K562 (cell line): ENCODE measurements at places on chromosomes 1 and 21. TPM values are rescaled to one million over a fixed set of nuclear protein-coding genes. Genes with fewer than 3 reads are reported as not detected.

GRCh38 chr1:26894263-26894662 is 4.2 kb upstream of the GPN2 start:
- DNase-seq: no peak
- no peaks in the 10 kb centered on the region for H3K27me3 ChIP-seq
- H3K4me3 ChIP-seq: no peak overlapping the region

DNA sequence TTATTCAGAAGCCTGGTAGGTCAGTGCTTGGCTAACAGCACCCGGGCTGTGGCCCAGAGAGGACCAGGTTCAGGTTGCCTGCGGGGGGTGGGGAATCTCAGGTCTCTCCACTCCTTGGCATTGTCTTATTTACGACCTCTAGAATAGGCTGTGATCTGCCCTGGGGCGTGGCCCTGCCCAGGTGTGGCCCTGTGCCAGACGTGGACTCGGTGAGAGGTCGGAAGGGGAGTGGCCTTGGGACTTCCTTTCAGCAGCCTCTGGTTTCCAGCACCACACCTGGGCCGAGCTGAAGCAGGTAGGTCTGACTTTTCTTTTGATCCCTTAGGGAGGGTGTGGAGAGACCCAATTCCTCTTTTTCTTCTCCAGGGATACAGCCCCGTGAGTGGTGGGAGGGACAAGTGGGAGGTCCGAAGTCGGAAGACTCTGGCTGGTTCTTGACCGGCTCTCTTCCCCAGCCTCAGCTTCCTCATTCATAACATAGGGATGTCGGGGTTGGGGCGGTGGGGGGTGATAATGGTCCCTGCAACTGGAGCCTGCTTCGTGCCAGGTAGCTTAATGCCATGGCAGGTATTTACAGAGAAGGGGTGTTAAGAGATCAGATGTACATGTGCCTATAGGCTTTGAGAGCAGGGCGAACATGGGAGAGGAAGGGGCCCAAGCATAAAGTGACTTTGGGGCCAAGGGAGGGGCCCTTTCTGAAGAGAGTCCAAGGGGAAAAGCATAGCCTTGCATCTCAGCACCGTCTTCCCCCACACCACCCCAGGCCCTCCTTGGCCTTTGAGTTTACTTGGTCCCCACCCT is 16.5 kb downstream of the ACOT11 start:
- H3K36me3 ChIP-seq: no peaks in the 10 kb centered on the region
- peaks cover 41% of the 10 kb centered on the region for H3K27me3 ChIP-seq
- no peak overlapping the region for H3K4me3 ChIP-seq
- no peak overlapping the region for H3K27ac ChIP-seq
- H3K4me1 ChIP-seq: peaks cover 3% of the 10 kb centered on the region; the same call in 1 of the 2 replicates
- no peak for DNase-seq

- no peak overlapping the region for H3K4me3 ChIP-seq
- peaks cover 14% of the 10 kb centered on the region; the same call in 2 of the 3 replicates for H3K27me3 ChIP-seq
- no peak overlapping the region for H3K27ac ChIP-seq
- H3K36me3 ChIP-seq: no peaks in the 10 kb centered on the region
Measured at GRCh38 chr1:53068314-53069099, 6.5 kb downstream of the PODN start.

DNA sequence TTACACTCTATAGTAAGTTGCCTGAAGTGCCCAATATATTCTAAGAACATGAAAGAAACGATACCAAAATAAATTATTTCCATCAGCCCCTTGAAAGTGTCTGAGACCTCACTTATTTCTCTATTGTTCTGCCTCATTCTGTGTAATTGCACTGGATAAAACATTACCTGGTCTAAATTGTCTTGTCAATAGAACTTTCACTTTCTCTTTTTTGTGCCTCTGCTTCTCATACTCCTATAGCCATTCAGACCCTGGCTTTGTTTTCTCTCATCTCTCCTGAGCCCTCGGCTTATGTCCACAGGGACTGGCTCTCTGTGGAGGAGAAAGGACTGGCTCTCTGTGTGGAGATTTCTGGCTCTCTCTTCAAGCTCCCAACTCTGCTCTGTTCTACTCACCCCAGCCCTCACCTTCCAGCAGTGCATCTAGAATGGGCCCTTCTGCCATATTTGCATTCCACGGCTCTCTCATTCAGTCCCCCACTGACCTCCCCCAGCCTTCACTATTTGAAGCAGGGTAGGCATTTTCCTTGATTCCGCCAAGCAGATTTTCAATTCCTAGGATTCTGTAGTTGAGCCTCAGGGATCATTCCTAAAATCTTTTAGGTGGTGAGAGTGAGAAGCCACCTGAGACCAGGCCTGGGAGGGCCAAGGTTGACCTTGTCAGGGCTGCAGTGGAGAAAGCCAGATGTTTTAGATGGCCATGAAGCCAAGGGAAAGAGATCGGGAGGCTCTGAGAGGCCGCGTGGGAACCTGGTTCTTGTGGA is 15.9 kb upstream of the GALNT2 start:
- H3K27me3 ChIP-seq: peaks cover 16% of the 10 kb centered on the region; the same call in 2 of the 3 replicates
- no peak overlapping the region for H3K27ac ChIP-seq
- H3K36me3 ChIP-seq: no peaks in the 10 kb centered on the region

KRTCAP2 gene
- polyA plus RNA-seq: 126 and 196 TPM in 2 replicates

DNA sequence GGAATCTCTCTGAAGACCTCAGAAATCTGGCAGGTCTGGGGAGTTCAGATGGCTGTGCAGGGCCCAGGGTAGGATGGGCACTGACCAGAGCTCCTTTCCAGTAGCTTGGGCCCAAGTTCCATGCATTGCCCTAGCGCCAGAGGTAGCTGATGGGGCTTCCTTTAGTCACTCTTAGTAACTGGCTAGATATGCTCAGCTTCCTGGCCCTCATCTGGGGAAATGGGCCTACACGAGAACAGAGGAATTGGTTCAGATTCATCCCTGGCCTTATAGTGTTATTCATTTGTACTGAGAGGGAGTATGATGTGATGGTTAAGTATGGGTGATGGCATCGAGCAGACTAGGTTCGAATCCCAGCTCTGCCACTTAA is 15.5 kb upstream of the PSMB2 start:
- no peak for DNase-seq
- no peaks in the 10 kb centered on the region for H3K4me1 ChIP-seq
- H3K27me3 ChIP-seq: peaks cover 11% of the 10 kb centered on the region; the same call in 2 of the 3 replicates
- H3K27ac ChIP-seq: no peak overlapping the region
- H3K4me3 ChIP-seq: no peak overlapping the region

DNA sequence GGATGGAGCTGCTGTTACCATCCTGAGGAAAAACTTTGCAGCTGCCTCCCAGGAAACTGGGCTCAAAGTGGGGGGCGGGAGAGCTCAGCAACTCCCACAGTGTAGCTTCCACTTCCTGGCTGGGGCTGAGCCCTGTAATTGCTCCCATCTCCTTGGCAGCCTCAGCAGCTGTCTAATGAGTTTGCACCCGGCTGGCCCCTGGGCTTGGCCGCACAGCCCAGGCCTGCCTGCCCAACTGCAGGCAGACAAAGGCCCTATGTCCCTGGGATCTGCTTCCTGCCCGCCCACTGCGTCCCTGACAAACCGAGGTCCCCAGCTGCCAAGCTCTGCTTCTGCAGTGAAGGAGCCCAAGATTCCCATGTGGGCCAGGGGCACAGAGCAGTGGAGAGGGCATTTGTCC is 30.1 kb downstream of the EDN2 start:
- no peak for DNase-seq
- H3K4me3 ChIP-seq: no peak overlapping the region
- H3K36me3 ChIP-seq: no peaks in the 10 kb centered on the region
- H3K4me1 ChIP-seq: no peaks in the 10 kb centered on the region

GRCh38 chr1:156703336-156703735 is 2.0 kb downstream of the CRABP2 start:
- H3K27ac ChIP-seq: no peak overlapping the region
- DNase-seq: no peak
- H3K4me1 ChIP-seq: peaks cover 36% of the 10 kb centered on the region
- H3K27me3 ChIP-seq: no peaks in the 10 kb centered on the region
- H3K36me3 ChIP-seq: no peaks in the 10 kb centered on the region
